ENCODE measurements at places on chromosomes 12 and 14.

DNA sequence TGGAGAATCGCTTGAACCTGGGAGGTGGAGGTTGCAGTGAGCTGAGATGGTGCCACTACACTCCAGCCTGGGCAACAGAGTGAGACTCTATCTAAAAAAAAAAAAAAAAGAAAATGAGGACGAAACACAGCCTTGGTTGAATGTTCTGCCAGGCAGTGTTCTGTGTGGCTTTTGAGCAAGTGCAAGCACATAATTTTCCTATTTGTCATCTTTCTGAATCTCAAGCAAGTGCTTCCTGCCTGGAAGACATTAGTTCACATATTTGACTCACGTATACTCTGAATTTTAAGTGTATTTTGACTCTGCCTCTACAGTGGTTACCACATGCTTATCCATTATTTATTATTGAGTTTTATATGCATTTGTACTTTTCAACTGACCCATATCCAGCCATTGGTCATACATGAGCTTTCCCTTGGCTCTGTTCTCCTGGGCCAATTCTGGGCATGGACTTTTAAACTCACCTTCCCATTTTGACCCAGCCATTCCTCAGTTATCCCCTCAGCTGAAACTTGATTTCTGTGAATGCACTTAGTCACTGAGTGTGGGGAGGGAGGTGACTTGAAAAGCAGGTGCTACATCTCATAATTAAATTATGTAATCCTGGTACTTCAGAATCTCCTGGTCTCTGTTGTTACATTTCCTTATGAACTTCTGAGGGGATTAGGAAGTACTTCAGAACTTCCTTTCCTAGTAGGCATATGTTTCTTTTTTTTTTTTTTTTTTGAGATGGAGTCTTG lies 8.1 kb downstream of the OR10G2 start:
- DNase-seq = no peak

- DNase-seq = no peak
These were observed 2.0 kb downstream of the AQP2 start for GRCh38 chr12:49952391-49953055.

GRCh38 chr12:78210506-78210860 lies 379.8 kb downstream of the NAV3 start:
- DNase-seq = no peak

- no peak for DNase-seq
These were observed 52.8 kb upstream of the SRSF5 start for GRCh38 chr14:69713993-69714679.

Measured in pancreas (tissue), 10 donors.